NCI-H2081 treated with DMSO at 0.1 percent for 48 hours (cell line): ENCODE measurements at places on chromosomes 11 and 22.

GRCh38 chr22:35998748-35999147 is 29.9 kb downstream of the RBFOX2 start:
- no peak for DNase-seq

GRCh38 chr11:126595560-126595959 is 240.1 kb downstream of the ST3GAL4 start:
- DNase-seq: no peak

GRCh38 chr11:131957875-131958274 is 587.5 kb downstream of the NTM start:
- no peak for DNase-seq

DNA sequence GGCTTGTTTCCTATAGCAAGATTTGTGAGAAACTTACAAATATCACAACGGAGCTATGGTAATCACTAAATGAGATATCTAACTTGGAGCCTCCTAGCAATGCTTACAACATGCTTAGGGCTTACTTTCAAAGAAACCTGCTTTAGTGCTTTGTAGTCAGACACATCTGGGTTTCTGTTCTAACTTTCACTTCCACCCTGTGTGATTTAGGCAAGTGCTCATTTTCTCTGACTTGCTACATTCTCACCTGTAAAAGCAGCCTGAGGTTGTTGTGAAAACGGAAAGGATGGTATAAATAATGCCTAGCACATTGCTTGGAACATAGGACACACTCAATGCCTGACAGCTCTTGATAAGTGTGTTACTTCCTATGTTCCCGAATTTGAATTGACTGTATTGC is 45.6 kb downstream of the LRRC4C start:
- DNase-seq: no peak

DNA sequence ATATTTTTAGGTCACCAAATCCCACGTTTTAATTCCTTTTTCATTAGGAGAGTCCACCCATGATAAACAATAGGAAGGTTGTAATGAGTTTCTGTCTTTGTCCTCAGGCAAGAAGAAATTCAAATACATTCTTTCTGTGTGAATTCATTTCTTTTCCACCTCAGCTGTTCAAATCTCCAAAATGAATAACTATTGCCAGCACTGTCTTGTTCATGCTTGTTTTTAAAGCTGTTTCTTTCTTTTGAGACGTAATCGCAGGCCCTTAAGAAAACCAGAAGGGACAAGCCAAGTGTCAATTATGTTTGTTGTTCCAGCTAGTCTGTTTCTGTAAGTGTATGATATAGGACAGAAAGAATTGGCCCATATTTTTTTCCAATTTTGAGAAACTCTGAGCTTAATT is 20.2 kb downstream of the MMP27 start:
- DNase-seq: no peak

DNA sequence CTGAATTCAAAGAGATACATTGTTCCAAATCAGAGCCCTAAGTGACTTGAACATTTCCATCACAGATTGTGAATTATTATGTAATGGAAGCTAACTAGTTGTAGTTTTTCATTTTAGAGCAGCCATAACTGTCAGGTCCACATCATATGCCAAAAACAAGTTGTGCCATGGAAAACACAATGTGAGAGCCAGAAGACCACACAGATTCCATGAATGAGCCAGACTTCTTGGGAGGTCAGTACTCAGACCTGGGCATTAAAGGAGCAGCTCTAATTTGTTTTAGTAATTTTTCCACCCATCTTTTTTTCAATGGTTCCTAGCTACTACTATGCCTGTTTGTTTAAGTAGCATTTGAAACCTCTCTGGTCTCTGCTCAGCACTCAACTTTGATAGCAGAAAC is 279.4 kb downstream of the FAT3 start:
- DNase-seq: no peak

DNA sequence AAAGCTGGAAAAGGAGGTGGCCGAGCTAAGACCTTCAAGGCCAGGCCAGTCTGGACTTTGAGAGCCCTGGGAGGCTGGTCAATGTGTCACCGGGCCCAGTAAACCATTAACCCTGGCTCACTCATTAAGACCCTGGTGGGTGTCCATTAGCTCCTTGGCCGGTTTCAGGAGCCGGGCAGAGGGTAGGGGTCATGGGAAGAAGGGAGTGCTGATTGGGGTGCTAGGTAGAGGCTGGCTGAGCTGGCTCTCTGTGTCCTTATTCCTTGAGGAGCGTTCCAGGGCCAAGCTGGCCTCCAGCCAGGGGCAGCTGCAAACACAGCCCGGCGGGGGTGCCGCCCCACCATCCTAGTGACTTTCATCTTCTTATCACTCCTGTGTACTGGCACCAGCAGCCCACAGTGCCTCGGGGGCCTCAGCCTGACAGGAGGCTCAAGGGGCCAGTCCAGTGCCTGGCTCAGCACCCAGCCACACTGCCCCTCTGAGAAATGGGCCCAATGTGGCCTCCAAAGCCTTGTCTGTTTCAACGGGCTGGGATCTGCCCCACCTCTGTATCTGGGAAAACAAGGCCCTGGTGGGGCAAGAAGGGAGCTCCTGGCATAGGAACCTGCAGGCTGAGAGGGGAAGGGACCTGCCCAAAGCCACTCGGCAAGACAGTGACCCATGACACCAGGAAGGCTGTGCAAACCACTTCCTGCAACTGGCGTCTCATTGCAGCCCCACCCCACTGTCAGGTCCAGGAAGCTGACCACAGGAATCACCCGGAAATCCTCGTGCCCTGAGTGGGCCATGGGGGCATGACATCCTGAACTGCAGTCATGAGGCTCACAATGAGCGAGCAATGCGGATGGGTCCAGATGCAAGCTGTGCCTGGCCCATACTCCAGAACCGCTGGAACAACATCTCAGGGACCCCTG is 15.1 kb upstream of the RGL4 start:
- no peak for DNase-seq

DNA sequence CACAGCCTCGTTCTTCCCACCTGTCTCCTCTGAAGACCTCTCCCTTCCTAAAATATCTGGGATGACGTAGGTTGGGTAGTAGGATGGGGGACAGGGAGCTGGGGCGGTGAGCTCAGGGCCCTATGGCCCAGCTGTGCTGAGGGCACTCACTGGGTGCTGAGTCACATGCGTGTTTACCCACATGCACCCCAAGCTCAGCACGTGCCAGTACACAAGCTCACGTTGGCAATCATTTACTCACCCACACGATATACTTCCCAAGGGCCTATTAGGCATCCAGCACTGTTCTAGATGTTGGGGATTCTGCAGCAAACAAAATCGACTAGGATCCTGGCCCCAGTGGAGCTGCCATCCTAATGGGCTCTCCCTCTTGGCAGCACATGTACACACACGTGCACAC is 28.7 kb downstream of the ARAP1 start:
- DNase-seq: no peak

GRCh38 chr11:94809251-94809650 is 41.1 kb downstream of the AMOTL1 start:
- no peak for DNase-seq

- no peak for DNase-seq
Measured at GRCh38 chr22:28899199-28899853, 16.0 kb downstream of the ZNRF3 start.

GRCh38 chr22:17260950-17261349 is 41.7 kb upstream of the ADA2 start:
- no peak for DNase-seq
